ENCODE measurements at places on chromosomes 6 and 20.

- no peak for DNase-seq
These were observed 13.9 kb upstream of the ITPR3 start for GRCh38 chr6:33607126-33607783.

DNA sequence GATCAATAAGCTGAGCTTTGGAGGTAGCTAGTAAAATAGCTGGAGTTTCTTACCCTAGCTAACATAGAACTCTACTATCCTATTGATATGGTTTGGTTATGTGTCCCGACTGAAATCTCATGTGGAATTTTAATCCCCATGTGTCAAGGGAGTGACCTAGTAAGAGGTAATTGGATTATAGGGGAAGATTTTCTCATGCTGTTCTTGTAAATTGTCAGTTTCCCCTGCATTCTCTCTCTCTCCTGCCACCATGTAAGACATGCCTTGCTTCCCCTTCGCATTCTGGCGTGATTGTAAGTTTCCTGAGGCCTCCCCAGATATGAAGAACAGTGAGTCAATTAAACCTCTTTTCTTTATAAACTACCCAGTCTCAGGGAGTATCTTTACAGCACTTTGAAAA, 24.6 kb upstream of the SYNE1 start:
- DNase-seq: no peak

- DNase-seq: no peak
These were observed 127.0 kb downstream of the TBC1D7 start for GRCh38 chr6:13201336-13201735.

DNA sequence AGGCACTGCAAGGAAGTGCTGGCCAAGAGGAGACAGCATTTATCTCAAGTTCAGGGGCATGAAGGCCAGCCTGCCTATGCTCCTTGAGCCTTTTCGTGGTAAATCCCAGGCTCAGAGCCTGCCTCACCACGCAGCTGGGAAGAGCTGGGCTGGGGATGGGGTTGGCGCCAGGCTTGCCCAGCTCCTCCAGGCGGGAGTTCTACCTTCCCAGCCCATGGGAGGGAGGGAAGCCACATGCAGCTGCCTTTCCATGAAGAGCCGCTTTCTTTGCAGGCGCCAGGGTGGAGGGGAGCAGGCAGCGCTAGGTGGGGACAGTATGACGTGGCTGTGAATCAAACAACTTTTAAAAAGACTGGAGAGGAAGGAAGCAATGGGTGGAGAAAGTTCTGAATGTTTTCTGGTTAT, 19.5 kb upstream of the SIRT5 start:
- no peak for DNase-seq

DNA sequence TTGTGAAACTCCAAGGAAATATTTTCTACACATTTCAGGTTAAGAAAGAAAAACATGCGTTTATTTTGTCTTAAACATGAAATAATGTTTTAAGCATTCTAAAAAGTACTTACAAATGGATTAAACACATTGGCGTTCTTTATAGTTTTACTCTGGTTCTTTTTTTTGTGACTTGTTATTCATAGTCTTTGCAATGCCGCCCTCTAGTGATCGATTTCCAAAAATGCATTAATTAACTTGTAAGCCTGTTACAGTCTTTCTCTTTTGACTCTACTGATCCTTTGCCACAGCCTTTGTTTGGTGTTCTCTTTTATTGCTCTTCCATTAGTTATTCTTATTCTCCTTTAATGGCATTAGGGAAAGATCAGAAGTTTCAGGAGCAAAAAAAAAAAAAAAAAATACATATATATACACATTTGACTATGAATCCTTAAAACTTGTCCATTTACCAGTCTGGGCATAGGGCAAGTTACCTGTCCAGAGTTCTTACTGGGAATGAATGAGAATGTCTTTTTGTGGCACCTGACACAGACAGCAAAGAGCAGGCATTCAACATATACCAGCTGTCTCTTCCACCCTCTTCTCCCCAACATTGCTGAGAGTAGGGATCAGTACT, 59.9 kb downstream of the MACROD2 start:
- DNase-seq: peak; percentile 20

DNA sequence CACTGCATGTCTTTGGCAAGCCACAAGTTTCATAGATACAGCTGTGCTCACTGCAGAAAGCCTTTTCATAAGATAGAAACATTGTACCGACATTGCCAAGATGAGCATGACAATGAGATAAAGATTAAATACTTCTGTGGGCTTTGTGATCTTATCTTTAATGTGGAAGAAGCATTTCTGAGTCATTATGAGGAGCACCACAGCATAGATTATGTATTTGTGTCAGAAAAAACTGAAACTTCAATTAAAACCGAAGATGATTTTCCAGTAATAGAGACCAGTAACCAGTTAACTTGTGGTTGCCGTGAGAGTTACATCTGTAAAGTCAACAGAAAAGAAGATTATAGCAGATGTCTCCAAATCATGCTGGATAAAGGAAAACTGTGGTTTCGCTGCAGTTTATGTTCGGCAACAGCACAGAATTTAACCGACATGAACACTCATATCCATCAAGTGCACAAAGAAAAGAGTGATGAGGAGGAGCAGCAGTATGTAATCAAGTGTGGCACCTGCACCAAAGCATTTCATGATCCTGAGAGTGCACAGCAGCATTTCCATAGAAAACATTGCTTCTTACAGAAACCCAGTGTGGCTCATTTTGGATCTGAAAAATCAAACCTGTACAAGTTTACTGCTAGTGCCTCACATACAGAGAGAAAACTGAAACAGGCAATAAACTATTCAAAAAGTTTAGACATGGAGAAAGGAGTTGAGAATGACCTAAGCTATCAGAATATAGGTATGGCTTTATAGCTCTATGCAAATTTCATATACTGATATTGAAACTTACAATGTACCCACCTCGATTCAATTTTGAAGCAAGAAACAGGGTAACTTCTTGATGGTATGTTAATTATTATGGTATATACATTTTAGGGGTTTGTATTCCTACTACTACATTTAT, 23.9 kb upstream of the BAG2 start:
- DNase-seq: peak; percentile 6

DNA sequence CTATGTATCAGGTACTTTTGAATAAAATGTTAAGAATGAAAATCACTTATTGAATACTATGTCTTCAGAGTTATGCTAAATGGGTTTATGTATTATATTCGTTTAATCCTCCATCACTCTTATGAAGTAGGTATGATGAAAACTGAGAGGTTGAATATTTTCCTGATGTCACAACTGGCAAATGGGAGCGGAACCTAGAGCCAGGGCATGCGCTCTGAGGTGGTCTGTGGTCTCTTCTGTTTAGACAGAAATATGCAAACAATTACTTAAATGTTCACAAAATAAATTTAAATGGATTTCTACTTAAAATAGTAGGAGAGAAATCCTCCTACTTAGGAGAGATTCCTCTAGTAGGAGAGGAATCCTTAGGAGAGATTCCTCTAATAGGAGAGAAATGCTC, 21.3 kb upstream of the UTRN start:
- no peak for DNase-seq

- no peak for DNase-seq
These were observed 24.4 kb downstream of the TREML4 start for GRCh38 chr6:41252401-41253169.

DNA sequence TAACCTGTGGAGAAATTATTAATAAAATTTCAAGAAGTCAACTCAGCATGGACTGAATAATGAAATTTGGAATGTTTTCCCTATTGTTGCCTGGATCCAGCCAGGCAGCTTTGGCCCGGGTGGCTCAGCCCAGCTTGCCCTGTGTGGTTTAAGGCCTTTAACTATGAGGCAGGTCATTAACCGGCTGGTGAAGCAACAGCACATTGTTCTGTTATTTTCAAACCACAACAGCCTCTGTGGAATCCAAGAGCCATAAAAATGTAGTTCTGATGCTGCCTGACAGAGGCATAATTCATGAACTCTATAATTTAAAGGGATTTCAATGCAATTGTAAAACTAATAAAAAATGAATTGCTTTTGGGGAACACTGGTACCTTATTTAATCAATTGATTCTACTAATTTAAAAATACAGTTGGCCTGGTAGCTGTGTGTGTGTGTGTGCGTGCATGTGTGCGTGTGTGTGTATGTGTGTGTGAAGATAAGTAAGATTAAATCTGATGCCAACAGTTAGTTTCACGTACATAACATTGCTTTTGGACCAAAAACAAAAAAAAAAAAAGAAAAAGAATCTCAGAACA, 117.7 kb downstream of the RPS12 start:
- no peak for DNase-seq

GRCh38 chr6:35668744-35669450, 19.8 kb downstream of the FKBP5 start:
- no peak for DNase-seq

GRCh38 chr6:25671652-25672051, 19.6 kb downstream of the SCGN start:
- no peak for DNase-seq

GRCh38 chr6:34459899-34460593, 5.8 kb upstream of the PACSIN1 start:
- peak; percentile 64 for DNase-seq

GRCh38 chr20:5172167-5172601, 45.4 kb downstream of the CDS2 start:
- no peak for DNase-seq

DNA sequence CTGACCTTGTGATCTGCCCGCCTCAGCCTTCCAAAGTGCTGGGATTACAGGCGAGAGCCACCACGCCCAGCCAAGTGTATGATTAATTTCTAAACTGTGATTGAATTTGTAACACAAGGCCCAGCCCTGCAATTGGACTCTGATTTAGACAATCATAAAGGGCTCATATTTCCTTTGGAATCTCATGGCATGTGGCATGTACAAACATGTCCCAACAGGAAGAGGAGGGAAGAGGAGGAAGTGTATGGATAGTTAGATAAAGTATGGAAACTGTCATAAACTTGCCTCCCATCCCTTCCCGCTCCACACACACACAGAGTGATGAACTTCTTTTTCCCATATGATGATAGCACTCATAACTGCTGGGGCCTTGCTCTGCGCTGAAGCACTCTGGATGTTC, 27.2 kb upstream of the QKI start:
- no peak for DNase-seq

DNA sequence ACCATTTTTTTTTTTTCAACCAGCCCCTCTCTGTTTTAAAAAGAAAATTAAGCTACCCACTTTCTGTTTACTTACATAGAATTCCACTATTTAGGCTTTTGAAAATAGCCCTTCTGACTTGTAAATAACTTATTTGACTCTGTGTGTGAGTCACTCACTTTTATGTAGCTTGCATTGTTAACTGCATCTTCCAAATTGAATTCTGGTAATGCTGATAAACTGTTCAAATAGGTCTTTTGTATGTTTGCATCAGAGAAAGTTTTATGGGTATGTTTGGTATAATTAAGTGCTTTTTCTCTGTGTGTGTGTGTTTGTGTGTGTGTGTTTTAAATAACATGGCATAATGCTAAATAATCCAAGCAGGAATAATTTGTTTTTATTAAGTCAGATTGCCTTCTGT, 360.1 kb downstream of the PLCB1 start:
- no peak for DNase-seq

DNA sequence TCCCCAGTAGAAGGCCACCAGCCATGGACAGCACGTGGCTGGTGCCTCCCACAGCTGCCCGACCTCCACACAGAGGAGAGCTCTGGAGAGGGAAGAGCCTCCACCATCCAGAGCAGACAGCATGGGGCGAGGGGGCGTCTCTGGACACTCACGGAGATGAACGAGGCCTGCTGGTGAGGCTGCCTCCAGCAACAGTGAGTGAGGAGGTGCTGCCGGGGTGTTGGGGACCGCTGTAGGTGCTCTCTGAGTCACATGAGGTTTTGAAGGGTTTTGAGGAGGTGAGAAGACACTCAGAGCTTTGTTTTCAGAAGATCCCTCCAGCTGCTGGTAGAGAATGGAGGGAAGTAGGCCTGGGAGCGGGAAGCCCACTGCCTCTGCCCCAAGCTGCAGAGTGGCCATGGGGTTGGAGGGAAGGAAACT, 65.6 kb downstream of the THBS2 start:
- DNase-seq: no peak

DNA sequence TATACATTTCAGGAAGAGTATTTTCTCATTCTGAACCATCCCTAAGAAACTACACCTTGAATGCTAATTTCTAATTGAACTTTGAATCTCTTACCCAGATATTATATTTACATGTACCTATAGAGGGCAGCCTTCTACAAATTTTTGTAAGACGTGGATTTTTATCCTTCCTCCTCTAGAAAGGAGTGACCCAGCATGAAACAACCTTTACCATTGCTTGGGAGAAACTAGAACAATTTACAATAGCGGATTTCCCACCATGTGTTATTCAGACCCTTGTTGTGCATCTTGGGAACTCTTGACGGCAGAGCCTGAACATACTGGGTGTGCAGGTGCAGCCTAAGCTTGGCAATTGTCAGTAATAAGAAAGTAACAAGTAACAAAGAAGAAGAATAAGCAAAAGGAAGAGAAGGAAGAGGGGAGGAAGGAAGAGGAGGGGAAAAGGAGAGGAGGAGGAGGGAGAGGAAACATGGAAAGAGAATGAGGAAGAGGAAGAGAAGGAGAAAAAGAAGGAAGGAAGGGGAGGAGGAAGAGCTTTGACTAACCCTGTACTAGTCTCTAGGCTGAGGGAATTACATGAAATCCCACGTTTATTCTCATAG, 10.8 kb upstream of the TAAR1 start:
- DNase-seq: peak; percentile 28

- no peak for DNase-seq
These were observed 745.7 kb downstream of the RFPL4B start for GRCh38 chr6:113092795-113093194.

DNA sequence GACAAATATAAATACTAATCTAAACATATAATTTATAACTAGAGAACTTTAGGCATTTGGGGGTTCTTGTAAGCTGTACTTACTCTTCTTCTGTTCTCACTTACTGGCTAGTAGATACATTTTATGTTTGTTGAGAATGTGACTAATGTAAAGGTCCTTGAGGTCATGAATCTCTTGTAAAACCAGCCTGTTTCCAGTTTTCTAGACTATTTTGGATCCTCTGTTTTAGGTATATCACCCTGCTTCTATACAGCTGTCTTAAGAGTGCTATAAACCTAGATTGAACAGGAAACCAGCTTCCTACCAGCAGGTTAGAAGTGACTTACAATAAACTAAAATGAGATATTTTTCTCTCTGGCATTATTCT, 134.2 kb downstream of the PLCB4 start:
- no peak for DNase-seq

GRCh38 chr6:135576055-135576454, 78.5 kb upstream of the AHI1 start:
- no peak for DNase-seq

GRCh38 chr6:56790414-56790813, 147.7 kb upstream of the DST start:
- DNase-seq: no peak

GRCh38 chr6:300494-301198, 8.4 kb downstream of the DUSP22 start:
- DNase-seq: no peak

GRCh38 chr6:29974901-29975560, 32.7 kb downstream of the HLA-A start:
- DNase-seq: no peak

DNA sequence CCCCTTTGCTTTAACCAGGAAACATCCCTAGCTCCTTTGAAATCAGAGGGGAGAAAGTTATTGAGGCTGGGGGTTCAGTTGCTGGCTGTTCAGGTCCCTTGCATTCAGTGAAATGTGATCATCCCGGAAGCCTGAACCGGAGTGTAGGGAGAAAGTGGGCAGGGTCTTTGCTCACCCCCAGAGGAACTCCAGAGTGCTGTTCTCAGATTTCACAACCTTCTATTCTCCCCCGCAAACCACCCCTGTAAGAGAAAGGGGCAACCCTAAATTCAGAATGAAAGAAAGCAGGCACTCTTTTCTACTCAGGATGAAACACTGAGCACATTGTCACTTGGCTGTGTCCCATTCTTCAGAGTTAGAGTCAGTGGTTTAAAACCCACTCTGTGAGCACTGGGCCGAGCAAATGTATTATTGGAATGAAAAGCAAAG, 139.8 kb downstream of the KHDC1L start:
- no peak for DNase-seq
